Hematopoietic multipotent progenitor cell treated with erythropoietin and hydrocortisone succinate and interleukin-3 and kit ligand, for 4 days (in vitro differentiated cells): ENCODE measurements at places on chromosomes 2 and 18.
A peak's percentile ranks its signal among the peaks of the same experiment; 100 is the strongest.

- peak; percentile 35 for DNase-seq
Observed at GRCh38 chr2:98445683-98446581, 1.3 kb downstream of the INPP4A start.

GRCh38 chr18:48827291-48828193 lies 123.2 kb downstream of the SMAD7 start:
- no peak for DNase-seq

- DNase-seq: no peak
Observed at GRCh38 chr18:56861244-56861643, 210.1 kb downstream of the WDR7 start.

GRCh38 chr2:3597567-3597966 lies 2.7 kb downstream of the COLEC11 start:
- no peak for DNase-seq

DNA sequence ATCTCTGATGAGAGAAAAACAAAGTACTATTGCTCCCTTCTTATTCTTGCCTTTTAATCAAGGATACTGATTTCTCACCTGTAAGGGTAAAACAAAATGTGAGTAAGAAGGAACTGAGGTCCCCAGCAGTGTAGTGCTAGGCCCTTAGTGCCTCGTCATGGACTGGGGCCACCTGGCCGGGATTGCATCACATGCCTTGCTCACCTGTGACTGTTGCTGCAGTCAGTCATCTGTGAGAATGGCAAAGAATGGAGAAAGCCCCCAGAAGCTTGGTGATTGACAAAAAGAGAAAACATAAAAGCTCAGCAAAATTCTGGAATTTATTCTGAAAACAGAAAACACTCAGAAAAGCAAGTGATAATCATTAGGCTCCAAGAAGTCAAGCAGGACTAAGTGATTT lies 63.4 kb downstream of the SPATS2L start:
- DNase-seq: no peak

DNA sequence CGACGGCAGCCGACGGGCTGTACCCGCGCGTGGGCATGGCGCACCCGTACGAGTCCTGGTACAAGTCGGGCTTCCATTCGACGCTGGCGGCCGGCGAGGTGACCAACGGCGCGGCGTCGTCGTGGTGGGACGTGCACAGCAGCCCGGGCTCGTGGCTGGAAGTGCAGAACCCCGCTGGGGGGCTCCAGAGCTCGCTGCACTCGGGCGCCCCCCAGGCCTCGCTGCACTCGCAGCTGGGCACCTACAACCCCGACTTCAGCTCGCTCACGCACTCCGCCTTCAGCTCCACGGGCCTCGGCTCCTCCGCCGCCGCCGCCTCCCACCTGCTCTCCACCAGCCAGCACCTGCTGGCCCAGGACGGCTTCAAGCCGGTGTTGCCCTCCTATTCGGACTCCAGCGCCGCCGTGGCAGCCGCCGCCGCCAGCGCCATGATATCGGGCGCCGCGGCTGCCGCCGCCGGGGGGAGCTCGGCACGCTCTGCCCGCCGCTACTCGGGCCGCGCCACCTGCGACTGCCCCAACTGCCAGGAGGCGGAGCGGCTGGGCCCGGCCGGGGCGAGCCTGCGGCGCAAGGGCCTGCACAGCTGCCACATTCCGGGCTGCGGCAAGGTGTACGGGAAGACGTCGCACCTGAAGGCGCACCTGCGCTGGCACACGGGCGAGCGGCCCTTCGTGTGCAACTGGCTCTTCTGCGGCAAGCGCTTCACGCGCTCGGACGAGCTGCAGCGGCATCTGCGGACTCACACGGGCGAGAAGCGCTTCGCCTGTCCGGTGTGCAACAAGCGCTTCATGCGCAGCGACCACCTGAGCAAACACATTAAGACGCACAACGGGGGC lies 2.0 kb downstream of the SP9 start:
- DNase-seq: peak; percentile 73

DNA sequence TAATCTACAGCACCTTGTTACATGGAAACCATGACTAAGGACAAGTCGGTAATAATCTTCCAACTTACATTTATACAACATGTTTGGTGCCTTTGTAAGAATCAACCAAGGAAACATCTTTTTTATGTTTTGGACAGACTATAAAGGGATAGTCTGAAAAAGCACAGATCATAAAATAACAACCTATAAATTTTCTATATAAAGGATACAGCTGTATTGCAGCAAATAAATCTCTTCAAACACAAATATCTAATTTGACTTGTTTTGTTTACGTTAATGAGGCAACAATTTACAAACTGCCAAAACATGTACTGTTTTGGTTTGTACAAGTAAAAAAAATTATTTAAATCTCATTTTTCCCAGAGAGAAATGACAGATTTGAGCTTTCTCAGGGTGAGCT lies 92.5 kb downstream of the SRBD1 start:
- DNase-seq: no peak
